Renal cortex interstitium (tissue), 15 donors: ENCODE measurements at places on chromosomes 6 and 20. TPM values are rescaled to one million over a fixed set of nuclear protein-coding genes. Genes with fewer than 3 reads are reported as not detected.

DNA sequence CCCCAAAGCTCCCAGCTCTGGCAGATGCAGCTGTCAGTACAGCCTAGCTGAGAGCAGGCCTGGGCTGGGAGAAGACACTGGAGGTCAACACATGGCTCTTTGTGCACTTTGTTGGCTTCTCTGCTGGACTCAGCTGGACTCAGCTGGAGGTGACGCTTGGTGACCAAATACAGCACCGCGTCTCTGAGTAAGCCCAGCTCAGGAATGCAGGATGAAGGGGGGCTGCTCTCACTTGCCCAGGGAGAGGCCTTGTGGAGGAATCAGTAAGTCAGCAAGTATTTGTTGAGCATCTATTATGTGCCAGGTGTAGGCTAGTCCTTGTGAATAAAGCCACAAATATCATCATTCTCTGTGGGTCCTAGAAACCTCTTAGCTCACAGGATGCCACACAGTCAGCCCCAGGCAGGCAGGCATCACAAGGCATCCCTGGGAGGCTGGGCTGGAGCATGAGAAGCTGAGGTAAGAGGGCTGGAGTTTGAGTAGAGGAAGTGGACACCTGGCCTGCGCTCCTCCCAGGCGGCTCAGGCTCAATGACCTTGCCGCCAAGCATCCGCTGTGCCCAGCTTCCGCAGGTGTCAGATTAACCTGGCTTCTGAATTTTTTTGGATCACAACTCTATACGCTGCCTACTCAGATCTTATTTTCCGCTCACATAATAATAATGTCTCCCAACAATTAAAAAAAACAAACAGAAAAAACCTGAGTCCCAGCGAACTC, 95.4 kb downstream of the TMEM170B start:
- no peak for DNase-seq

GRCh38 chr6:165686596-165687365, 23.7 kb upstream of the PDE10A start:
- DNase-seq: no peak

GRCh38 chr20:11080010-11080409, 406.2 kb upstream of the JAG1 start:
- DNase-seq: no peak

DNA sequence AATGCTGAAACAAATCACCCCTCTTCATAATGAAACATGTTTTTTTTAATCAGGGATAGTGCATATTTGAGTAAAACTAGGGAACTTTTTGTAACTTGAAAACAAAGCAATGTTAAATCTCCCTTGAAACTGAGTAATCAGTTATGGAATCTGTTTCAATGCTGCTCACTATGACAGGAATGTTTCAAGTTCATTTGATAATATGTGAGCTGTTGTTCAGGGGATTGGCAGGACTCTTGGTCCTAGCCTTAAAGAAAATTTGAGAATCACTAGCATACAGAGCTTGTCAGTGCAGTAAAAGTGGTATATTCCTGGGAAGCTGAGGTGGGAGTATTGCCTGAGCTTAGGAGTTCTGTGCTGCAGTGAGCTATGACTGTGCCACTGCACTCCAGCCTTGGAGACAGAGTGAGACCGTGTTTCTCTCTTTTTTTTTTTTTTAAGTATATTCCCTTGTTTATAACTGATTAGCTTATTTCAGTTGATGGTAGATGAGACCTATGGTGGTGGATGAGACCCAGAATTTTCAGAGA, 21.6 kb upstream of the CALHM6 start:
- DNase-seq: no peak

- DNase-seq: no peak
Observed at GRCh38 chr20:25744261-25744660, 47.6 kb upstream of the ZNF337 start.

- DNase-seq: no peak
Observed at GRCh38 chr6:104182811-104183210, 676.9 kb downstream of the HACE1 start.

GRCh38 chr20:14800707-14801425, 463.5 kb upstream of the FLRT3 start:
- DNase-seq: no peak

DNA sequence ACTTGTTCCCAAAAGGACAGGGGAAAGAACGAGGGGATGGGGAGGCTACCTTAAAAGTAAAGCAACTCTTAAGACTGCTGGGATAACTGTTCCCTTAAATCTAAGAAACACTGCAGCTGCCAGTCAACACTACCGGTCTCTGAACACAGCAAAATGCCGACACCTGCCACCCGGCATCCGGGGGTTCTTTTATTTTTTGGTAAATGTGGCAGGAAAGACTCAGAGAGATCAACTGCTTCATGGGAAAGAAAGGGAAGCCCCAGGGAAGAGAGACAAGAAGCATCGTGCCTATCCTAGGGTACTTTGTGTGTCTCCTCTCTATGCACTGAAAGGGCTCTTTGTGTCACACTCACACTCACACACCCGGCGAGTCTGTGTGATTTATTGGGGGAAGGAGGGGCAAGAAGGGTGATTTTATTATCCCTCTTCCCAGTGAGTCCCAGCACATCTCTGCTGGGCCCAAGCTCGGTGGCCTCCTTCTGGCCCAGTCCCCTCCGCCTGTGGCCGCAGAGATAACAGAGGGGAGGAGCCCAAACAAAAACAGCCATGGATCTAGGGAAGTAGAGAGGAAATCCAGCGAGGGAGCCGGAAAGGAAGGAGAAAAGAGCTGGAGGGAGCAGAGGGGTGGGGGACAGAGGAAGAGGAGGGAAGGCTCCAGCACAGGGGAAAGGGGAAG, 1.4 kb downstream of the FYN start:
- peak; percentile 45 for DNase-seq

GRCh38 chr6:42507901-42508300, 55.9 kb upstream of the UBR2 start:
- no peak for DNase-seq

DNA sequence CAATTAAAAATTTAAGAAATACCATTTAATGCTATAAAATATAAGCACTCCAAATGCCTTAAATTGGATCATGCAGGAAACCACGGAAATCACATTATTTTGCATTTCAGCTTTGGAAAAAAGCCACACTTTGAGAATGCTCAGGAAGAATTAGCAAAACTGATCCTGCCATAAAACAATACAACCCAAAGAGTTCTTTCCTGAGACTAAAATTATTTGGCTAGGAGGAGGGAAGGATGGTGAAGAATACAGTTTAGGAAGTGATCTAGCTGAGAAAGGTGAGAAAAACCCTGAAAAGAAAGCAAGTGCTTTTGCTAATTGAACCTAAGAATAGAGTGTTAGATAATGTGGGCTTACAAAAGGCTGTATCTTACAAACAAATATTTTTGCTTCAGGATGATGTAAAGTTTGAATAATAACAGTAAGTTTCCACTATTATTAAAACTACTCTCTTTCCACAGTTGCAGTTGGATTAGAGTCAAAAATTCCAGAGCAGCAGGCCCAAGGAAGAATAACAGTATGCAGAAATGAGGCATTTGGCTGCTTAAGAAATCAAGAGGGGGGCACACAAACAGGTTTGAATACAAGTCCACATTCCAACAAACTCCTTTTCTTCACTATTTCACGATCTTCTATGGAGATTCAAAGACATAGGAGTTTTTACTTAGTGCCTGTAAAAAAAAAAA, 565.4 kb downstream of the RFPL4B start:
- no peak for DNase-seq

DNA sequence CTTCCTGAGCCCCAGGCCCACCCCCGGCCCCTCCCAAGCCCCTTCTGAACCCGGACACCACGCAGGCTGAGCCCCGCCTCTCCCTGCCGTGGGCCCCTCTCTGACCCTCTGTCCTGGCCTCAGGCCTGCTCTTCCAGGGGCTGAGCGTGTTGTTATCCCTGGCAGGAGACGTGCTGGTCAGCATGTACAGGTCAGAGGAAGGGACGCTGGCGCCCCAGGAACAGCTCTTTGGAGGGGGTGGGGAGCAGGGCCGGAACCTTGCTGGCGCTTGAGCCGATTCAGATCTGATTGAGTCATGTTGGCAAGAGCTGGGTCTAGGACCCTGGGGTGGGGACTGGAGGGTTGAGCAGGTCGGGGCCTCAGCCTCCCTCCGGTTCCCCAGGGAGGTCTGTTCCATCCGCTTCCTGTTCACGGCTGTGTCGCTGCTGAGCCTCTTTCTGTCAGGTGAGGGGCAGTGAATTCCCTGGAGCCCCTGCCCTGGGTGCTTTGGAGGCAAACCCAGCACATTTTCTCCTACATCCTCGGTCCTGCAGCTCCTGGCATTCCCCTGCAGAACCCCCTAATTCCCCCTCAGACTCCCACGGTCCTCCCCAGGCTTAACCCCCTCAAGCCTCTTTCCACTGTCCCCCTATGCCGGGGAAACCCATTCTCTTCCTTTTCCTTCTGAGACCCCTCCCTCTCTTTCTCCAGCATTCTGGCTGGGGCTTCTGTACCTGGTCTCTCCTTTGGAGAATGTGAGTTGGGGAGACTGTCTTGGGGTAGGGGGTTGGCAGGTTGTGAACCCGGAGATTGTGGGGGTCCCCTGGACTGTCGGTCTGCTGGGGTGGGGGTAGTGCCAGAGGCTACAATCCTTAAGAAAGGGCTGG, 2.0 kb downstream of the SPAG4 start:
- no peak for DNase-seq

DNA sequence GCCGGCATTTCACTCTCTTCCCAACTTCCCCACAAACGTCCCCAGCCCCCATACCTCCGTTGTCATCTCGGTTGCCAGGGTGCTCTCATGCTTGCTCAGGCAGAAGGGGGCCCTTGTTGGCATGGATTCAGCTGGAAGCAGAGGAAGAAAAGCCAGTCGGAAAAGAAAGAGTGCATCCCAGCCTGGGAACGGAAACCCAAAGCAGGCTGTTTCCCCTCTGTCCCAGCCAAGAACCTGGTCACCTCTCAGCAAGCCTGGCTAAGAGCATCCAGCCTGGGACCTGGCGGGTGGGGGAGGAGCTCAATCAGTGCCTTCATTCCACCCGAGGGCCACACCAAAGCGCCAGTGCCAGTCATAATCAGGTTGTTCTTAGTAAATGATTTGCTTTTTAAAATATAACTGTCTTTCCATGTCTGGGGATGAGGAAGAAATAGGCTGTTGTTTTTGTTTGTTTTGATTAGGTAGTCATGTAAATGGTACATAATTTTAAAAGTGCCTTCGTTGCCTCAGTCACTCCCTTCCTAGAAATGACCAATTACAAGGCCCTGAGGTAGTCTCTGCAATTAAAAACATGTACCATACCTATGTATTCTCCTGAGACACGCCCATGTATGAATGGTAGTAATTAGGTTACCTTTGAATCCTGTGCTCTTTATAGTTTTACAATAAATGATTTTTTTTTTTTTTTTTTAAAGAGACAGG, 21.1 kb downstream of the CHMP4B start:
- DNase-seq: no peak

DNA sequence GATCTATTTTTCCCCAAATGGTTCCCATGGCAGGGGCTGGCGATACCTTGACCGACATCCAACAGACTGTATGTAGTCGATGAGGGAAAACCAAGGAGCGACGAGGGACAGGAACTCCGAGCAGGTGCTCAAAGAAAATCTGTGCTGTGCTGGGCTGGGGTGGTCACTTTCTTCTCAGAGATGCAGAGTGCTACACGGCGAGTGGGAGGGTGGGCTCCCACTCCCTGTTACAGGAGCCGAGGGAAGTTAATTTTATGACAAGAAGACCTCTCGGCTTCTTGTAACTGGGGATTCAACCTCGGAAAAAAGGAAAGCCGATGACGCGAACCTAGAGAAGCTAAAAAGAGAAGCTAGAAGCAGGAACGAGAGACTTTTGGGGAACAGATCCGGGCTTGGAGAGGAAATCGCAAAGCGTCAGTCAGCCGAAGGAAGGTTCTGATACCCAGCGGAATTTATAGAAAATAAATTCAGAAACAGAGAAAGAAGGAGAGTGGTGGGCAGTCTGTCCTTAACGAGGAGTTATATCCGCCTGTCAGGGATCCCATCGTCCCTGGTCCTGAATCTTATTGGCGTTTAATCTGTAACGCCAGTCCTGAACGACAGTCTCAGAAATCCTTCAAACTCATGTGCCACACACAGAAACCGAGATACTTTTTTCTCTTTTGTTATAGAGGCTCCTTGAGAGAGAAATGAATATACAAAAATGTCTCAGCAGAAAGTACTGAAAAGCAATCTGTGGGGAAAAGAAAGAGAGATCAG, 84.6 kb upstream of the ZNF322 start:
- DNase-seq: no peak

- no peak for DNase-seq
Observed at GRCh38 chr6:125722886-125723285, 26.5 kb upstream of the HEY2 start.

GRCh38 chr20:49889001-49889934, 26.1 kb downstream of the SPATA2 start:
- no peak for DNase-seq

GRCh38 chr6:122476131-122476530, 4.5 kb upstream of the SERINC1 start:
- DNase-seq: no peak

DNA sequence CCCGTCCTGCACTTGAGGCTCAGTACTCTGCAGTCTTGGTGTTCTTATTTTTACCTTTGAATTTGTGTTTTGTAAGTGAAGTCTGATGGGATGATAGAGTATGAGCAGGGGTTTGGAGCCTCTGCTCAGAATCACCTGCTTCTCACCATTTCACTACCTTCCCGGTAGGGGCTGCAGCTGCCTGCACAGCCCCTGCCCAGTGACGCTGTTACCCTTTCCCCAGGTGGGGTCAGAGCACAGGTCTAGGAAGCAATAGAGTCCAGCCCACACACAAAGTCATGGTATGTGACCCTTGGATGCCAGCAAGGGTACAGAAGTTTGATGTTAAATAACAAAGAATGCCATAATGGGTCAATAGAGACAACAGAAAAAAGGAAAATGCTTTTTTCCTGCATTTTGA, 101.8 kb upstream of the TCF21 start:
- DNase-seq: no peak

GRCh38 chr6:84882768-84883766, 118.7 kb upstream of the TBX18 start:
- no peak for DNase-seq

Gene AHCY
- 191 TPM for polyA plus RNA-seq

Gene RIPOR3
- polyA plus RNA-seq: 5.4 TPM

Gene HSPA1L
- 3.3 TPM for polyA plus RNA-seq
